ENCODE measurements at places on chromosomes 6 and 20.

DNA sequence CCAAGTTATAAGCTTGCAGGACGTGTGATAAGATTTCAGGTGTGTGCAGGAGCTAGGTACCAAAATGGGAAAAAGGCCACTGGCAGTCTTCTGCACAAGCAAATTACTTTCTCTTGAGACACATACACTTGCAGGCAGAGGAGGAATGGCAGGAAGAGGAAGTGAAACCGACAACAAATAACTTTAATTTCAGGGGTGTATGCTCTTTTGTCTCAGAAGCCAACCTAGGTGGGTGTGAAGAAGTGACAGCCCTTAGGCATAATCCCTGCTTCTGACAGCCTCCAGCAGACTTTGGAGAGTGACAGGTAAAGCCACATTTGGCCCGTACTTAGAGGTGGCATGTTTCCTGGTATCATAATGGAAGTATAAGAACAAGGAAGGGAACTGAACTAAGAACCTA lies 118.8 kb upstream of the TRAF3IP2 start:
- DNase-seq: peak; percentile 54

GRCh38 chr20:846894-847278 lies 13.4 kb downstream of the FAM110A start:
- DNase-seq: peak; percentile 75

DNA sequence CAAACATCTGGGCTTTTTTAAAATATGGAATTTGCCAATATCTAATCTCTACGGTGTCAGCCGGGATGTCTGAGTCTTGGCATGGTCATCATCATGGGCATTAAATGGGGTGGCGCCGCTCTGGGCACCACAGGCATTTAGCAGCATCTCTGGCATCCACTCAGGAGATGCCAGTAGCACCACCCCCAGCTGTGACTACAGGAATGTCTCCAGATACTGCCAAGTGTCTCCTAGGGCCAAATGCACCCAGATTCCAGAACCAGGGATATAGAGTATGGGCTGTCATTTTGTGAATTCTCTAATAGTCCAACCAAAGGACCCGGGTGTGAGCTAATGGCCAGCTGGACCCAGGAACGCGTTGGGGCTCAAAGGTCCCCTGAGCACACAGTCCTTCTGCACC lies 361.0 kb downstream of the TAF4 start:
- no peak for DNase-seq

GRCh38 chr20:6038256-6038655 lies 15.6 kb downstream of the LRRN4 start:
- DNase-seq: no peak

GRCh38 chr6:63805808-63806572 lies 170.4 kb downstream of the PHF3 start:
- no peak for DNase-seq

DNA sequence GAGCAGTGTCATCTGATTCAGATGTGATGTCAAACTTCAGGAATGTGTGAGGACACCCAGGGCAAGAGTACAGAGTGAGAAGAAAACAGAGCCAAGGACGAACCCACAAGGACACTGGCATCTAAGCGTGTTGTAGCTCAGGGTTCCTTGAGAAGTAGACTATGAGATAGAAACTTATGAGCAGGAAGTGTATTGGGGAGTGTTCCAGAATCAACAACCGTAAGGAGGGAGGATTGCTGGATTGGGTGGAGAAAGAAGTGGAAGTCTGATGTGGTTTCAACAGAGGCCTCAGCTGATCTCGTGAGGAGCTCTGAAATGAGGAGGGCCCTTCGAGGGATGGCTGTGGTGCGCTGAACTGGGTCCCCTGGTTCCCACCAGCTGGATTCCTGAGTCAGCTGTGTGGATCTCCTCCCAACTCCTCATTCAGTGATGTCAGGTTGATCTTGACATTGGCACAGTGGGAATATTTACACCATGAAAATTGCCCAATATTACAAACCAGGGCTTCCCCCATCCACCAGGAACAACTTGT lies 25.7 kb upstream of the IGF2R start:
- no peak for DNase-seq

DNA sequence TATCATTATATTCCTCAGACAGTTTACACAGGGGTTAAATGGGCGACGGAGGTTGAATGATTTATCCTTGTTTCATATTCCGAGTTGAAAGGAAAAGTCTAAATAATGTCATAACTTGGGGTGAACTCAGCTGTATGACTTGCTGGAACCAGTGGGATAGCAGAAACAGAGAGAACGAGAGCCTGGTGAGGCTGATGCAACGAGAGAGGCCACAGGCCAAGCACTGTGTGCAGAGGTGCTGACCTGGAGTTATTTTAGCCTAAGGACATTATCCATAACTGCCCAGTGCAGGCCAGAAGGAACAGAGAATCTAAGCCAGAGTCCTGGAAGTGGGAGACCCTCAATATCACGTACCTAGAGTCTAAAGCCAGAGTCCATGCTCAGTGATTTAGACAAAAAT lies 394.9 kb downstream of the MAFB start:
- no peak for DNase-seq

DNA sequence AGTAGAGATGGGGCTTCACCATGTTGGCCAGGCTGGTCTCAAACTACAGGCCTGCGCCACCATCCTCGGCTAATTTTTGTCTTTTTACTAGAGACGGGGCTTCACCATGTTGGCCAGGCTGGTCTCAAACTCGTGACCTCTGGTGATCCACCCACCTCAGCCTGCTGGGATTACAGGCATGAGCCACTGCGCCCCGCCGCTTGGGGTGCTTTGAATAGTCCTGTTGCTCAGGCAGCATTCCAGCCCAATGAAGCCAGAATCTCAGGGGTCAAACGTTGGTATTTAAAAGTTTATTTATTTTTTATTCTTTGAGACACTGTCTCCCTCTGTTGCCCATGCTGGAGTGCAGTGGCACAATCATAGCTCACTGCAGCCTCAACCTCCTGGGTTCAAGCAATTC lies 11.3 kb downstream of the MOCS3 start:
- no peak for DNase-seq
